ENCODE measurements at places on chromosomes 3 and 15.

DNA sequence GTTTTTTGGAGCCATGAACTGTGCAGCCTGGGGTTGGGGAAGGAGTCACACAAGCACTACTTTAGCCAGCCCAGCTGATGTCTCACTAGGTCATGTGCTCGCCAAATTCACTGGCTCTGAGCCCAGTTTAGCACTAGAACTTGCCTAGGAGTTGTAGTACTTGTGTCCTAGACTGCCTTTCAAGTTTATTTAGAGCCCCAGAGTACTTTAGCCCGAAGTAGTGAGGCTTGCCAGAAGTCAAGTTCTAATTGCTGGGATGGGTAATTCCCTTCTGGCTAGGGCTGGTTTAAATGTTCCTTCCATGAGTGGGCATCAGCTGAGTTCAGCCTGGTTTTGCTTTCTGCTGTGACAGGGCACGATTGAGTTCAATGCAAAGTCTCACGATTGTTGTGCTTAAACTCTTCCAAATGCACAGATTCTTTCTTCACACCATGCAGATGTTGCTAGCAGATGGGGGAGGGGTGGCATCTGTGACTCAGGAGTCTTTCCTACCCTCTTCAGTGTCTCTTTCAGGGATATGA, 228.2 kb upstream of the ZPLD1 start:
- DNase-seq: no peak

DNA sequence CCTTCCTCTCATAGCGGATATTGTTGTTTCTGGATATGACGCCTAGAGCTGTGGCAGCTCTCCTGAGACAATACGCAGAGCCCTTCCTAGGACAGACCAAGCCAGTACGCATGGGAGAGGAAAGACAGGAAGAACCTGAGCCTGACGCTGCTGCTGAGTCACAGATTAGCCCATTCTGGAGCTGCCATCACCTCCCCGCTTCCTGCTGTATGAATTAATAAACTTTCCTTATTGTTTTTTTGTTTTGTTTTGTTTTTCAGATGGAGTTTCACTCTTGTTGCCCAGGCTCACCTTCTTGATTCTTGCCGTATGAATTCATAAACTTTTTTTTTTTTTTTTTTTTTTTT, 67.0 kb downstream of the PPCDC start:
- DNase-seq: no peak

GRCh38 chr15:22827125-22827524, 11.3 kb upstream of the NIPA2 start:
- no peak for DNase-seq

GRCh38 chr15:42107473-42107872, 13.1 kb upstream of the PLA2G4D start:
- no peak for DNase-seq

DNA sequence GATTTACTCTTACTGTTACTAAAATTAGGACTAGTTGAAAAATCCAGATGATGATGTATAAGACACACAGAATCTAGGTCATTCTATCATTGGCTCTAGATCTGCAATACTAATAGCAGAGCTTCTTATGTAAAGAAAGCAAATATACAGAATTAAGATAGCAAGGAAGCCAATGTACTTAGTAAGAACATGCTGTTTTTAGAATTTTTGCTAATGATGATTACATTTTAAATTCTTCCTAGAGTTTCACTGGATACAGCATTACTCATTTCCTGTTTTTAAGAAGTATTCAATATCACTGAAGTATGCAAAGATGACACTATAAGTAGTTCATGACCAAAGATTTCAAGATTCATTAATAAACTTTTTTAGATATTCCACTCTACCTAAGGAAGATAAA, 60.7 kb downstream of the CFAP20DC start:
- DNase-seq: no peak

GRCh38 chr15:30922480-30923311, 19.0 kb downstream of the FAN1 start:
- no peak for DNase-seq

DNA sequence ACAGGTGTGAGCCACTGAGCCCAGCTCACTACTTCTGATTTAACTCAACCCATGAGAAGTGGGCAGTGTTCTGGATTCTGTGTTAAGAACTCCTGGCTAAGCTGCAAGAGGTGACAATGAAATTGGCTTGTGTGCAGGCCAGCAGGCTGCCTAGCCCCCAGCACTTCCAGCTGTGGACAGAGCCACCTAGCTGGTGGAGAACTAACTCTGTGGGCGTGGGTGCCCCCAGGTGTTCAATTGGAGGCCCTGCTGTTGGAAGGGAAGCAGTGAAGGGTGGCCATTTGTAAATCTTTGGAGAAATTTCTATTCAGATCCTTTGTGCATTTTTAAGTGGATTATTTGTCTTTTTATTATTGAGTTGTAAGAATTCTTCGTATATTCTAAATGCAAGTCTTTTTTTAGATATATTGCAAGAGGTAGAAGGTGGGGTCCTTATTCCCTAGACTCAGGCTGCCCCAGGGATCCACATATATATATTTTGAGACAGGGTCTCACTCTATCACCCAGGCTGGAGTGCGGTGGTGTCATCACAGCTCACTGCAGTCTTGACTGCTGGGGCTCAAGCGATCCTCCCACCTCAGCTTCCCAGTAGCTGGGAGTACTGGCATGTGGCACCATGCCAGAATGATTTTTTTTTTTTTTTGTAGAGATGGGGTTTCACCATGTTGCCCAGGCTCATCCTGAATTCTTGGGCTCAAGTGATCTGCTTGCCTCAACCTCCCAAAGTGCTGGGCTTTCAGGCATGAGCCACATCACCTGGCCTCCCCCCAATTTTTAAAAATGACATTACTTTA, 7.2 kb upstream of the SCAMP5 start:
- DNase-seq: peak; percentile 43

GRCh38 chr3:31696009-31696297, 163.2 kb downstream of the STT3B start:
- DNase-seq: no peak

DNA sequence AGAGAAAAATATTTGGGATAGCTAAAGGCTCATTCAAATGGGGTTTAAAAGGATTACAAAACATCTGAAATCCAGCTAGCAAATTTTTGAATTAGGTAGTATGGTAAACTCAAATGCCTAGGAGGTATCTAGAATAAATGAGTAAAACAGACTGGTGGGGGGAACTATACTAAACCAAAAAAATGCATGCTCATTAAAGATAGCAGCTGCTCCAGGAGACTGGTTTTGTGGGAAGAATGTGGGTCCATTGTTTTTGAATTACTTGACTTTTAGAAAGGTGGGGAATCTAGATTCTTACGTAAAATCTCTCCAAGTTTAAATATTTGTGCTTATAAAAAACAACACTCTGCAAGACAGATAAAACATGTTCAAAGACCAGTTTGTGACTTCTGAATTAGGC, 73.8 kb downstream of the LEKR1 start:
- no peak for DNase-seq

DNA sequence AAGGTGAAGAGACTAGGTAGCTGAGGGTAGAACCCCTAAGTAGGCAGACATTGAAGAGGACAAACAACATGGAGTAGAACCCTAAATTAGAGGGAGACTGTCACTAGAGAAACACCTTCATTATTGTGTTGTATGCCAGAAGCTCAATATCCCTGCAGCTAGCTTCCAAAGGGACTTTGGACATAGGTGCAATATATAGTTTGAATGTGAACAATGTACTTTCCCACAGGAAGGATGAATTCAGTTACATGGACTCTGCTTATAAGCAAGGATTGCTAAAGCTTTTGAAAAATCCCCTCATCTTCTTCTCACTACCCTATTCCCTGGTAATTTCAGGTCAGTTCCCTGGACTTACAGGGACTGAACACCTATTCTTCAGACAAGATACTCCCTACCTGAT, 288.9 kb downstream of the UBE2E2 start:
- no peak for DNase-seq

DNA sequence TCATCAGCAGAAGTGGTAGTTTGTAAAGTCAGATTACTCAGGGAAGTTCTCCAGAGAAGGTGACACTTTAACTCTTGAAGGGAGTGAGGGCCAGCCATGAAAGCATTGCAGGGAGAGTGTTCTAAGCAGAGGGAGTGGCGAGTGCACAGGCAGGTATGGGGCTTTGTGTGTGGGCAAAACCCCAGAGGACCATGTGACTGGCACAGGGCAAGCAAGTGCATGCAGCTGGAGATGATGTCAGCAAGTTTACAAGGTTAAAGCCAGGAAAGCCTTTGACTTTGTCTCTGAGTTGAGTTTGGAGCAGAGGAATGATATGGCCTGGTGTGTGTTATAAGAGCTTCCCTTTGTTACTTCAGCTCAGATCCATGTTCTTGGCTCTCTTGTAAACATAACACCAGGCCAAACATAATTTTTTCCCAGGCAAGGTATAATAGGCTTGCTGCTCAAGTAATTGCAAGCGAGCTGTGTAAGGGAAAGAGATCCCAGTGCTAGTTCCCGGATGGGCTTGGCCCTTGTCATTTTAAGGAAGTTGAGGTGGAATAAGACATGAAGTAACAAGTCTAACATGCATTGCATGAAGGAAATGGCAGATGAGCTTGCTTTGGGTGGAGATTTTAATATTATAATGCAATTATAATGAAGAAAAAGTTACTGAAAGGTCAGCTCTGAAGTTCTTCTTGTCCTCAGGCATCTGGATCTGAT, 341.1 kb upstream of the LRRC3B start:
- no peak for DNase-seq

DNA sequence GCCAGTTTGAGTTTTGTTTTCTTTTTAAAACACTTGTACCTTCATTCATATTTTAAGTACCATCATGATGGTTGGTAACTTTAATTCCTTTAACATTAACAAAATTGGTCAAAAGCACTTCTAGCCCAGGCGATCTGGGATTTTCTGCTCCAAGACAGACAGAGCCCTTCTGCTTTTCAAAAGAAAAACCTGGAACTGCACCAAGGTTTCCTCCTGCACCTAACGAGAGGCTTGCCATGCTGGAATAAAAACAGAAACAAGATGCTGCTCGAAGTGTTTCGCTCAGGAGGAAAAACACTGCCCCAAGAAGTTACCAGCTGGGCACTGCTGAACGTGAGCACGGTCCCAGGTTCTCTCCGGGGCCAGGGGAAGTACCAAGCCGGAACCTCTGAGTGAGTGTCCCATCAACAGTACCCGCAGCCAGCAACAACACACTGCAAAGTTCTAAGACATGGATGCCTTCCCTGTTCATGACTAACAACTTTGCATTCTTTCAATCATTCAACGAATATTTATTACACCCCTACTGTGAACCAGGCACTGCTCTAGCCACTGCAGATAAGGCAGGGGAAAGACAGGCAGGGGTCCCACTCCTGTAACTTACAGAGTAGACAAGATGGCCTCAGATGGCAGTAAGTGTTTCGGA, 98.8 kb downstream of the XXYLT1 start:
- no peak for DNase-seq

GRCh38 chr3:25038922-25039321, 389.1 kb upstream of the RARB start:
- DNase-seq: no peak

- DNase-seq: no peak
These were observed 102.4 kb downstream of the KLHL25 start for GRCh38 chr15:85692321-85692720.

GRCh38 chr3:84893211-84893610, 65.6 kb upstream of the CADM2 start:
- no peak for DNase-seq

GRCh38 chr3:186212611-186213010, 103.7 kb upstream of the ETV5 start:
- no peak for DNase-seq

- no peak for DNase-seq
These were observed 28.3 kb downstream of the MITF start for GRCh38 chr3:69767571-69767970.

- no peak for DNase-seq
These were observed 9.9 kb downstream of the AP3B2 start for GRCh38 chr15:82699726-82700125.

- DNase-seq: peak; percentile 42
These were observed 5.3 kb downstream of the ATP1B3 start for GRCh38 chr3:141881702-141882101.

Data from AML-193 (cell line).